ENCODE measurements at places on chromosomes 12 and 14.

DNA sequence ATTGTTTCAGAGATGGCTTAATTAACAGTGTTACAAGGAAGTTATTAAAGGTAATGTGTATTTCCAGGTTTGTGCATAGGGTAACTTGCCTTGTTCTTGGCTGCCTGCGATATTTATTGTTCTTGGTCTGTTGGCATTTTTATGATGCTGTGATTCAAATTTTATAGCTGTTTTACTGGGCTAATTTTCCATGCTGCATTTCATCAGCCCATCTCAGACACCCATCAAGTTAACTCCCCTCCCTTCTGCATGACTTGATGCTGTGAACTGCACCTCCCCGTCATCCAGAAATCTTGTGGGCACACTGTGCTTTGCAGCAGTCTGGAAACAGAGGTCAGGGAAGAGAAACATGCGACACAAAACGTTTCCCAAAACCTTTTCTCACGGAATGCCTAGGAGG, 1049.2 kb downstream of the AACS start:
- DNase-seq = no peak

DNA sequence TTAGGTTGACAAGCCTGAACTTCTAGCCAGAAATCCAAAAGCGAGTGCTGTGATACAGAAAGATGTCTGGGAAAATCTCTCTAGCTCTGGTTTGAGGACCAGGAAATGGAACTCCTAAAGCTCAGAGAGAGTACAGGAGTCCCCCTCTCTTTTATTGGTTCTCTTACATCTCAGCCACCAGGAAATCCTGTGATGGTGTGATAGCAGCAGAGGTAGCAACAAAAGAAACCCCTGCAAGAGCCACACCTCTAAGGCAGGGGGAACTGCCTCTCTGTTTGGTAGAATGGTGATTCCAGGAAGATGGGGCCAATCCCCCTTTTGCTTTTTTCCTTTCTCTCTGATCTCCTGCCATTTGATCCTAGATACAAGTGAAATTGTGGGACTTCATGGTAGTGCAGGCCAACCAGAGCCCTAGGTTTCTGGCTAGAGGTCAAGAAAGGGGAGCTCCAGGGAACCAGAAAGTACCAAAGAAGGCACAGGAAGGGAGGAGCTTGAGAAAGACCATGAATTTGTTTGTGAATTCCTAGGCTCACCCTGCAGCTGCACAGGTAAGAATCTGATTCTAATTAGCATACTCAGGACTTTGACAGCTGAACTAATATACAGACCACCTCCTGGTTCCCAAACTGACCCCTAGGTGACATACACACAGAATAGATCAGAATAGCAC, 88.5 kb downstream of the PAPLN start:
- no peak for DNase-seq

DNA sequence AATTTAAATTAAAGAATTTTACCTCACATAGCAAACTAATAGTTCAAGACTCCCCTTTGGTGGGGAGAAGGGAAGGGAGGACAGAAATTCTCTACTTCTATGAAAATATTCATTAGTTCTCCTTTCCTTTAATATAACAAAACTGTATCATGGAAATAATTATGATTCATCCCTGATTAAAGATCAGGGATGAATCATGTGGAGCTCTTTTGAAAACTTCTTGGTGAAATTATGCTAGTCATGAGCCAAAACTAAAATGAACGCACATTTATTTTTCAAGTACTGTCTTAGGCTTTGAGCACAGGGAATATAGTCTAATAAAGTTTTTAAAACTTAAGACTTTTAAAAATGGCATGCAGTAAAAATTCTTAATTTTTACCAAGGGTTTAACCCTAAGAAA, 17.1 kb downstream of the TMBIM4 start:
- DNase-seq = no peak

GRCh38 chr12:115468087-115468510, 784.1 kb upstream of the TBX3 start:
- no peak for DNase-seq

- no peak for DNase-seq
These were observed 34.6 kb downstream of the FMNL3 start for GRCh38 chr12:49672301-49673217.

- DNase-seq = no peak
These were observed 1086.5 kb downstream of the SLC6A15 start for GRCh38 chr12:83826112-83826511.

GRCh38 chr12:32455607-32456071, 56.3 kb downstream of the FGD4 start:
- DNase-seq = no peak

DNA sequence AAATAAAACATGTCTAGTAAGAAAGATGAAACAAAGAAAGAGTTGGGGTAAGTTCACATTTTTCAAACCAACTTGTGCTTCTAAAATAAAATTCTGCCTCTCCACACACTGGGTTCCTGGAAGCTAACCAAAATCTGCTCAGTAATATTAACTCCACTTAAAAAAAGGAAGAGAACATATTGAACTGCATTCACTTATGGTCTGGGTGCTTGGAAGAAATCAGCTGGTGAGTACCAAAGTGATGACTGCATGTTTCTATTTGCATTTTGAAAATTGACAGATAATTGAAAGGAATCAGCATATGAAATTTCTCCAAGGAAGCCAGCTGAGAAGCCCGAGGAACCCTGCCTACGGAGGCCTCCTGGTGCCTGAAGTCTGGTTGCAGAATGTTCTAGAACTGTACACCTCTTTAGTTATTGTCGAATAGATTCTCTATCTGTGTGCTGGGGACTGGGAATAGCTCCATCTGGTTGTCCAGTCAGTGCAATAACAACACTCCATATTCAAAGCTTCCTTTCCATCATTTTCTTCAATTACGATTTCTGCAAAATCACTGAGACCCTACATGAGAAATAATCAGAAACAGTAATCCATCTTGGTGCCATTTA, 836.1 kb downstream of the VRK1 start:
- no peak for DNase-seq

DNA sequence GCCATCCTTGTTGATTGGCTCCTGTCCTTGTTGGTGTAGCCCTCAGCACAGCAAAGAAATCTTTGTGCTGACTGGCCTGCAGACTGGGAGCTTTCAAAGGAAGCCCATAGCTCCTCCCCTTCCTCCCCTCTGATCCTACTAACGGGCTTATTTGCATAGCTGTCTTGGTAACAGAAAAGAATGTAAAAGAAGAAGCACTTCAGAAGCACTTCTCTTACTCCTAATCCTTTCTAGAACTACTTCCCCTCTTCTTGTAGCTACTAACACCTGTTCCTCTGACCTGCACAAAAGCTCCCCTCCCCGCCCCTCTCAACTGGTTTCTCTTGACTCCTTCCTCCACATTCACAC, 14.3 kb upstream of the RIC8B start:
- no peak for DNase-seq

DNA sequence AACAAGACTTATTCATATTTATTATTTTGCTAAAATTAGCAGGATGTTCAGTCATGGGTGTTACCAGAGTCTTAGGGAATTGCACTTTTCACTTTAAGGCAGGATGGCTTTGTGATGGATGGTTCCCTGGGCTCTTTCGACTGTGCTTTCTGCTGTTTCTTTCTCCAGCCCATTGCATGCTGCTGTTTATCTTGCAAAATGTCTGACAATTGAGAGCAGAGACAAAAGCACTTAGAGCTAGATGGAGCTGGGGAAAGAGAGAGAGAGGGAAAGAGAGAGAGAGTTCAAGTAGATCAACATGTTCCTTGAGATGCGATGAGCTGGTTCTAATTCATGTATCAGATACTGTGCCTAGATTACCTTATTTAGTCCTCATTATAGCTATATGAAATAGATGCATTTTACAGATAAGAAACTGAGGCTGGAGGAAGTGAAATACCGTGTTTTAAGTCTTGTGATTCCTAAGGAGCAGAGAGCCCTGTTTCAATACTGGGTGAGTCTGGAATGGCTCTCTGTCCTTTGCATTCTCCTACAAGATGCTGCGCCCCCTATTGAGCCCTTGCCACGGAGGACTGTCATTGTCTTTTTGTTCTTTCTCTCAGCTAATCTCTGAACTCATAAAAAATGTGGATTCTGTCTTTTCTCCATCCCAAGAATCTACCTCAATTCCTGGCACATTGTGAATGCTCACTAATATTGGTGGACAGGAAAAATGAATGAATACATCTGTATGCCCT, 227.9 kb downstream of the ALG10B start:
- DNase-seq = no peak

DNA sequence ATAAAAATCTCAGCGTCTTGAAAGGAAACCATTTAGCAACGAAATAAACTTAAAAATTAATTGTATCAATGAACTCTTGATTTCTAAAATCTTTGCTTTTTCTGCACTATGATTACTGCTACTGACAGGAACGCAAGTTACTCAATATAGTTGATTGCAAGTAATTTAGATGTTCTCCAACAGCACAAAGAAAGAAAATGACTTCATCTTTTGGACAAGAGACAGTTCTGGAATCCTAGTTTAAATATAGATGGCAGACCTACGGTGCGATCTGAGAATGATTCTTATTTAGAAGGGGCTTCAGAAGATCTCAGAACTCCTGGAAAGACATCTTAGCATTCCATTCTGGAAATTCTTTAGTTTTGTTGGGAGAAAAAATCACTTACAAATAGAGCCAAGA, 1.4 kb upstream of the SUDS3 start:
- DNase-seq = no peak

DNA sequence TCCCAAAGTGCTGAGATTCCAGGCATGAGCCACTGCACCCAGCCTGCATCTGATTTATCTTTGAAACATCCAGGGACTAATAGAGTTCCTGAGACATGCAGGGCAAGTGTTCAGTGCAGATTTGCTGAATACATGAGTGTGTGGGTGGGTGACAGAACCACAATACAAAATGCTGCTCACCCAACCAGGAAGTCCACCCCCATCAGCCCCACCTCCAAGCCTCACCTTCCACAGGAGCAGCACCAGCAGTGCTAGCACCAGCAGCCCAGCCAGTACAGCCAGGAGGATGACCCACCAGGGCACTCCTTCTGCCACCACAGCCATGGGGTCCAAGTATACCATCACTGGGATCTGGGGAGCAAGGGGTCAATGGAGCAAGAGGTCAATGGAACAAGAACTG, 20.0 kb downstream of the ITGA7 start:
- DNase-seq = no peak

- no peak for DNase-seq
These were observed 26.5 kb upstream of the POC1B start for GRCh38 chr12:89552376-89552775.

GRCh38 chr12:52022841-52023181, 16.1 kb downstream of the TAMALIN start:
- DNase-seq = no peak

DNA sequence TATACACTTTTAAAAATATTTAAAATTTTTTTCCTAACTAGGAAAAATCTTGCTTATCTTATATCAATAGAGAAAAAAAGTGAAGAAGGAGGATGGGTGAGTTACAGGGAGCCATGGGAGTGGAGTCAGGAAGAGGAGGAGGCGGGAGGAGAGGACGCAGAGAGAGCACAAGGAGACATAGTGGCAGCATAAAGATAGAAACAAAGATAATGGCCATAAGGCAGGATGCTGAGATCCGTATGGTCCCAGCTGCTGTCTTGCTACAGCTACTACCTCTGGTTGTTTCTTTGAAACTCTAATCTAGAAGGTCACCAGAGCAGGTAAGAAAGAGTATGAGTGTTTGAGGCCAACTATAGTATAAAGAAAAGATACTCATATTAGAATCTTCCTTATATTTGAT, 2.6 kb upstream of the SOX5 start:
- no peak for DNase-seq

- DNase-seq = no peak
These were observed 593 bp downstream of the PIP4P1 start for GRCh38 chr14:20460458-20461224.

DNA sequence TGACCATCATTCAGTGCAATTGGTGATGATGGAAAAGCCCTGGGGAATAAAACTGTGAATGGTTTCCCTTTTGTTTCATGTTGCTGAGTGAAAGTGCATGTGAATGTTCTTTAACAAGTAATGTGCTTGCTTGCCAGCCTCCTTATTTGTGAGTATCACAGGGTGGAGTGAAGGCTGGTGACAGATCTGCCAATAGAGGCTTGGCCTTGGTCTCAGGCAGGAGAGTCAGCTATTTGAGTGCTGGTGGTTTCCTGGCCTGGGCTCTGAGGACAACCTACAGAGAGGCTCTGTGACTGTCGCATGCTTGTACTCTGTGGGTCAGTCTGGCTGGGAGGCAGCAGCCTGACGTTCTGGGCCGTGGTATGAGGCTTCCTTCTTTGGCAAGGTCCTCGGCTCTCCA, 20.7 kb downstream of the KRT85 start:
- DNase-seq = peak; percentile 8

- DNase-seq = no peak
These were observed 82.7 kb downstream of the LGMN start for GRCh38 chr14:92665661-92666110.

GRCh38 chr12:243381-243780, 19.3 kb downstream of the SLC6A13 start:
- DNase-seq = no peak

GRCh38 chr12:43786899-43787693, 19.0 kb downstream of the TWF1 start:
- no peak for DNase-seq

DNA sequence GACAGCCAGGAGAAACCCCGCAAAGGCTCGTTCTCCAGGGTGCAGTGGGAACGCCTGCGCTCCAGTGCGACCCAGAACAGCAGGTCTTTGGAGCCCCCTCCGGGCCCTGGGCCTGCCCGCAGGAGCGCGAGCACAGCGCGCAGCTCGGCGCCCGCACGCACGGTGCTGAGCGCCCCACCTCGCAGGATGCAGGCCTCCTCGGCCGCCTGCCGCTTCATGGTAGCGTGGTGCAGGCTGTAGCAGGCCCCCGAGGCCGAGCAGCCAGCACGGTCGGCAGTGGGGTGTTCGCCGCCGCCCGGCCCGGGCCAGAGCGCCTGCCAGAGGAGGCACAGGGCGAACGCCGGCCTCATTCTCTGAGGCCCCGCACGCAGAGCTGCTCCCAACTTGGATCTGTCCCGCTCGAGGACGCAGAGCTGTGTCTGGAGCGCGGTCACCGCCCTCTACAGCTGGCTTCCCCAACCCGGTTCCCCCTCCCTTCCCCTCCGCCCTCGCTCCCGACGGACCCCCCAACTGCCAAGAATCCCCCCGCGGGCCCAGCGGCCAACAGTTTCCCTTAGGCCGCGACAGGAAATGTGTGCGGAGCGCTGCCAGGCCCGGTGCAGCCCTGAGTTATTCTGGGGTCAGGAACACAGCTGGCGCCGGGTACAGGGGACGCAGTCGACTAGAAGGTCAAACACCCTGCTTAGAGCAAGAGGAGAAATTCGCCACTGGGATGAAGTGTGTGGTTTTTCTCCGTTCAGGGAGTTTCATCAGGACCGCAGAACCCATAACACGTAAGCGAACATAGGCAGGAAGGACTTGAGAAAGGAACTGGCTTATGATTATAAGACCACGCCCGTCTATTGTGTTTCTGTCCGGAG, at the start of gene CLEC14A:
Gene CLEC14A (minus strand): TSS at position 421 of the 860 bp plus-strand sequence. CDS start 71 bp downstream, at position 350.
- DNase-seq = no peak

- DNase-seq = no peak
These were observed 14.0 kb upstream of the TBX3 start for GRCh38 chr12:114697741-114698565.

DNA sequence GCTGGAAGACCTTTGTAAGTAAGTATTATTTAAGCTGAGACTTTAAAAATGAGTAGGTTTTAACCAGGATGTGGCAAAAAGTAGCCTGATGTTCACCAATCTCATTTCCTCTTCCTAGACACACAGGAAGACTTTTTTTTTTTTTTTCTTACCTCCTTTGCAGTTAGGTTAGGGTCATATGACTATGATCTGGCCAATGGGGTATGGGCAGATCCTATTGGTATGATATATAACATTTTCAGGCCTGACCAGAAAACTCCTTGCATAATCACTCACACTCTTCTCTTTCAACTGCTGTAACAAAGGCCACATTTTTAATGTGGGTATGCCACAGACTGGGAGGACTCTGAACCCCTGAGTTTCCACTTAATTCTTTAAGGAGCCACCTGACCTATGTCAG, 2.7 kb upstream of the RPS6KA5 start:
- no peak for DNase-seq

GRCh38 chr12:93243689-93244513, 133.8 kb upstream of the NUDT4 start:
- no peak for DNase-seq

All from nucleus accumbens (tissue), 56 donors.